Naive thymus-derived CD4-positive, alpha-beta T cell (primary cell): ENCODE measurements at places on chromosomes 6 and 20. TPM values are rescaled to one million over a fixed set of nuclear protein-coding genes. Genes with fewer than 3 reads are reported as not detected.

- no peak for DNase-seq
- no peak overlapping the region for H3K4me3 ChIP-seq
- peak overlapping the region; percentile 16 for H3K27ac ChIP-seq
- H3K4me1 ChIP-seq: peaks cover 11% of the 10 kb centered on the region
- H3K27me3 ChIP-seq: no peaks in the 10 kb centered on the region
- H3K36me3 ChIP-seq: peaks cover 39% of the 10 kb centered on the region
Measured at GRCh38 chr6:43627008-43627825, 1.8 kb downstream of the GTPBP2 start.

- H3K36me3 ChIP-seq: no peaks in the 10 kb centered on the region
- H3K27ac ChIP-seq: no peak overlapping the region
- DNase-seq: no peak
- no peak overlapping the region for H3K4me3 ChIP-seq
Measured at GRCh38 chr6:154306696-154307095, 49.9 kb downstream of the IPCEF1 start.

- no peak overlapping the region for H3K27ac ChIP-seq
- no peak for DNase-seq
- H3K36me3 ChIP-seq: no peaks in the 10 kb centered on the region
- no peaks in the 10 kb centered on the region for H3K4me1 ChIP-seq
- H3K27me3 ChIP-seq: no peaks in the 10 kb centered on the region
- H3K4me3 ChIP-seq: no peak overlapping the region
Measured at GRCh38 chr6:128275030-128275429, 245.4 kb downstream of the PTPRK start.

DNA sequence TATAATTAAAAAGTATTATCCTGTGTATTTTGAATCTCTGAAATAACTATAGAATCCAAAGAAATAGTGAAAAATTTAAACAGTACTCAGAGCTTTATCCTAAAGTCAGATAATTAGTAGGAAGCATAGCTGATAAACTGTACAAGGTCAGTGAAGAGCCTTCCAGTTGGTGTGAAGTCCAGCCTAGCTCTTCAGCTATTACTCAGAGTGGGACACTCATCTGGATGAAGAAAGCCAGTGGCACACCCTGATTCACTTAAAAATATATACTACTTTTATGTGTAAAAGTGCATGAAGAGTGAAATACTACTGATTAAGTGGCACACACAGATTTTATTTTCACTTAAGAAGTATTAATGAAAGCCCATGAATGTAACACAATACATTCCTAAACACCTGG is 3.1 kb downstream of the IFNGR1 start:
- no peak overlapping the region for H3K4me3 ChIP-seq
- H3K27me3 ChIP-seq: no peaks in the 10 kb centered on the region
- H3K27ac ChIP-seq: no peak overlapping the region
- no peaks in the 10 kb centered on the region for H3K36me3 ChIP-seq
- peaks cover 21% of the 10 kb centered on the region for H3K4me1 ChIP-seq

The GSS gene
- 45.8 TPM for total RNA-seq
